Bladder microvascular endothelial cell (primary cell): ENCODE measurements at places on chromosomes 13 and 19. TPM values are rescaled to one million over a fixed set of nuclear protein-coding genes. Genes with fewer than 3 reads are reported as not detected.

The ZNF222 gene
- 3.6 and 5.9 TPM in 2 replicates for total RNA-seq

The IGFLR1 gene
- 0.49 and 0.94 TPM in 2 replicates for total RNA-seq

The ZNF444 gene
- total RNA-seq: 10.7 and 20.8 TPM in 2 replicates

The GPX4 gene
- 397 and 445 TPM in 2 replicates for total RNA-seq

The CACNG8 gene
- total RNA-seq: 0.16 and 0.19 TPM in 2 replicates
